Left lung (tissue), 14 donors: ENCODE measurements at places on chromosomes 1 and 21. TPM values are rescaled to one million over a fixed set of nuclear protein-coding genes. Genes with fewer than 3 reads are reported as not detected.

- DNase-seq, result no peak
Observed at GRCh38 chr1:53837646-53837923, 511 bp downstream of the NDC1 start.

- DNase-seq, result no peak
Observed at GRCh38 chr1:206962272-206962671, 8.0 kb downstream of the FCAMR start.

GRCh38 chr1:45802343-45803298 lies 791 bp upstream of the MAST2 start:
- peak; percentile 63 for DNase-seq

DNA sequence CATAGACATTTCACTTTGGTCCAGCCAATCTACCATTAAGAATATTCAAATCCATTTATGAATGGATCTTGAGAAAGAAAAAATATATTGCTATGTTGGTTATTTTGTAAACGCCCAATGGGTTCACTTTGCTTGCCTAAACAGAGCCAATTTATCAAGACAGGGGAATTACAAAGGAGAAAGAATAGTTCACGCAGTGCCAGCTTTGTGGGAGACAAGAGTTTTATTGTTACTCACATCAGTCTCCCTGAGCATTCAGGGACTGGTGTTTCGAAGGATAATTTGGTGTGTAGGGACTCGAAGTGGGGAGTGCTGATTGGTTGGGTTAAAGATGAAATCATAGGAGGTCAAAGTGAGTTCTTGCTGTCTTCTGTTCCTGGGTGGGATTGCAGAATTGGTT lies 135.3 kb downstream of the GABPA start:
- no peak for DNase-seq

The CELF3 gene
- total RNA-seq, result not detected

- no peak for DNase-seq
Observed at GRCh38 chr1:27538793-27539192, 48.8 kb upstream of the WASF2 start.

The GJB3 gene
- 2.0 TPM for total RNA-seq

DNA sequence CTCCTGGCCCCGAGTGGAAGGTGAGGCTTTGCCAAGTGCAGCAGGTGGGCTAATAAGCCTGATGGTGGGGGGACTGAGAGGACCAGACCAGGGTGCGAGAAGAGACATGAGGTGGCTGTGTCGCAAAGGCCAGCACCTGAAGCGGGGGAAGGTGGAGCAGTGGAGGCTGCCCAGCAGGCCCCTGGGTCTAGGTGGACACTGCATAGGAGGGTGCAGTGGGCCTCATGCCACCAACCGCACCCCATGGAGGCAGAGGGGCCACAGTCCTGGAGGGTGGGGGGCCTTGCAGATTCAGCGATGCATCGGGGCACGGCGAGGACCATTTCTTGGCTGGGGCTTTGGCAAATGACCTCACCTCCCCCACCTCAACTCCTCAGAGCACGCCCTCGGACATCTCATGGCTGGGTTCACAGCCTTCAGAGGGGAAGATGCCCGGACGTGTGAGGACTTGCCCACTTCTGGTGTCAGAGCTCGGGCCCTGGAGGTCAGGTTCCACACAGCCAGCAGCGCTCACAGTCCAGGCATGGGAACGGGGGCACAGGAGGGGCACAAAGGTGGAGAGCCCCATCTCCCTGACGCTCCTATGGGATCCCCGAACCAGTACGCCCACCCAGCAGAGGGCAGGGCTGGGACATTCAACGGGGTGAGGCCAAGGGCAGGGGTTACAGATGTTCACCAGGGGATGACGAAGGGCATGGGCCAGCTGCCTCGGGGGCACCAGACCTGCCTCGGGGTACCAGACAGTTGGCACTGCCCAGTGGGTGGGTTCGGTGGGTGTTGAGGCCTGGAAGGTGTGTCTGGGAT lies 35.4 kb downstream of the UBE2G2 start:
- DNase-seq, result no peak

GRCh38 chr1:202143768-202144401 lies 652 bp downstream of the ARL8A start:
- DNase-seq, result peak; percentile 66

DNA sequence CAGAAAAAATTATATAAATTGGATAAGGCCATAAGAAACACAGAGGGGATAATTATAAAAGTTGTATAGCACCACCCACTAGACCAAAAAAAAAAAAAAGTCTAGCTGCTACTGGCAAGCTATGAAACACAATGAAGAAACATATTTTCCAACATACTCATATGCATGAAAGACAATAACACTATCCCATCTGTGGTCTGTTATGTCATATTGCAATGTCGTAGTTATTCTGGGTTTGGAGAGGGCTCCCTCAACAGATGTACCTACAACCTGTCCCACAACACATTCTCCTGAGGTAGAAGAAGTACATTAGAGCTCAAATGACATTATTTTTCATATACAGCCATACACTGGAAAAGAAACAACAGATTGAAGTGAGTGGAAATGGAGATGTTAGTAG lies 517.6 kb upstream of the ADGRL4 start:
- no peak for DNase-seq

DNA sequence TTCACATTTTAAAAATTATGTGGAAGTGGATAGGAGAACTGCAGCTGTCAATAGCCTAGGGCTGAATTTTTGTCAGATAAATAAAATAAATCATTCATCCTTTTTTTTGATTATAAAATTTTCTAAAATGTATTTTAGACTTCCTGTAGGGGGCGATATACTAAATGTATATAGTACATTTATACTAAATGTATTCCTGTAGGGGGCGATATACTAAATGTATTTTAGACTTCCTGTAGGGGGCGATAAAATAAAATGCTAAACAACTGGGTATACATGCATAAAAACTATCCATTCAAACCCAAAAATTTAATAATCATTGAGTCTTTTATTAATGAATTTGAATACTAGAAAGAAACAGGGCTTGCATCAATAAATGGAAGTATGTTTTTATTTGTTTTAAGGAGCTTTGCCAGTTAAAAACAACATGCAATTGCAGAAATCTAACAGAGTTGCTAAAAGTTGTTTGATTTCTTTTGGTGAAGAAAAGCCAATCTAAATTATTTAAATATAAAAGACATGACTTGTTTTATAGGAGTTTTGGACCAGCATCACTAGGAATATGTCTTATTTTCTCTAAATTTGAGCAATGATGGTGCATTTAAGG lies 31.4 kb downstream of the CLCA1 start:
- no peak for DNase-seq

The ARF1 gene
- 455 TPM for total RNA-seq

DNA sequence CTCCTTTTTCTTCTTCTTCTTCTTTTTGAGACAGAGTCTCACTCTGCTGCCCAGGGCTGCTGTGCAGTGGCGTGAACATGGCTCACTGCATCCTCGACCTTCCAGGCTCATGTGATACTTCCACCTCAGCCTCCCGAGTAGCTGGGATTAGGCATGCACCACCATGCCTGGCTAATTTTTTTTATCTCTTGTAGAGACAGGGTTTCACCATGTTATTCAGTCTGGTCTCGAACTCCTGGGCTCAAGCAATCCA lies 13.0 kb upstream of the PADI1 start:
- DNase-seq, result no peak

GRCh38 chr1:233019778-233020325 lies 69.4 kb downstream of the NTPCR start:
- no peak for DNase-seq

DNA sequence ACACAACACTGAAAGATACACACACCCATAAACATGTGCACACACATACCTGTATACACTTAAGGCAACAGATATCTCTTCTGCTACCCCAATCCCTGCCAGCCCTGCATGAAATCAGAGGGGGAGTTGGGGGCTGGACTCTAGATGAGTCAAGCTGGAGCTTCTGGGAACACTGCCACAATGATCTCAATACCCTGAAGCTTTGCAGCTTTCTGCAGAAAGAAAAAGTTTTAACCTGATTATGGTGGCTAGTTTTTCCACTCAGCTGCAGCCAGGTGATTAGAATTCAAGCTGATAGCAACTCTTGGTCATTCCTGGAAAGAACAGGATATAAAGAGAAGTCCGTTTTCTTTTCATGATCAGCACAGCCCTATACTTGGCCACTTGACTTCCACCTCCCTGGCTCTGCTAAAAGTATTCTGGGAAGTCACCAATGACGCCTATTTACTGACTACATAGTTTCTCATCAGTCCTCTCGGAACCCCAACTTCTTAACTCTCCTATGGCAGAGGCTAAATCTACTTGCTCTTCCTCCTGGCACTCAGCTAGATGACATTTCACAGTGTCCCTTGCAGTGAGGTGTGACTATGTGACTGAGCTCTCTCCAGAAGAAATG lies 20.7 kb upstream of the DNASE2B start:
- no peak for DNase-seq

DNA sequence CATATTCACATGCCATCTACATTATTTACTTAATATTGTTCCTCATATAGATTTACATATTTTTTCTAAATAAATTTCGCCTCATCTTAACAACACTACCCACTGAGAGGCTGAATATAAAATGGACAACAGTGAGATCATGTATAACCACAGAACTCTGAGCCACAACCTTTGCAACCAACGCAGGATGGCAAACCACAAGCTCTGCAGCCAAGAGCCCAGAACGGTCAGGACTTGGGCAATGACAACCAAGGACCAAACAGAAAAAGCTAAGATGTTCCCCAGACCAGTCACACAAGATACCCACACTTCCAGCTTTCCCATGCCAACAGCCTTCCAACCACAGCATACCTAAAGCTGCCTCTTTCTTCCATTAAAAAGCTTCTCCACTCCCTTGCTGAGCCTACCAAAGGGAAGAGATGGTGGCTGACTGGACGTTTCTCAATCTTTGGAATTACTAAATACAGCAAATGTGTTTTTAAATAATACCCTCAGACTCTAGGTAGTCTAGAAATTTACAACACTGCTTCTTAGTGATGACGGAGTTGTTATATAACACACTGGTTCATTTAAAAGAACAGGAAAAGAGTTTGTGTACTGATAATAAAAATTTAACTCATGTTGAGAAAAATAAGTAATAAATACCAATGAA lies 117.9 kb downstream of the AKT3 start:
- no peak for DNase-seq

The B3GALT2 gene
- total RNA-seq, result 5.1 TPM

The ACTL8 gene
- not detected for total RNA-seq

The RHCE gene
- total RNA-seq, result 0.64 TPM

DNA sequence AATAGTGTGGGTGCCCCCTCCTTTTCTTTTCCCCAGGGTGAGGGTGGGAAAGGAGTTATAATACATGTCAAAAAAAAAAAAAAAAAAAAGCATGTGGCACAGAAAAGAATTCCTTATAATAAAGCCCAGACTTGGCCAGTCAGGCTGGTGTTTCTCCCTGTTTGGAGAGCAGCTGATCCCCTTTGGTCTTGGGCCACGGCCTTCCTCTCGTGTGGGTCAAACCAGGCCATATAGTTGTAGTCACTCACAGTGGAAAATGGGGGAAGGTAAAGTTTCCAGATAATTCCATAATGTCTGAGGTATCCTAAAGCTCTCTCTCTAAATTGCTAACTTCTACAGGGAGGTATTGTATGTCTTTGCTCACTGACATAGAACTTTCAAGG lies 22.0 kb downstream of the CLIC6 start:
- DNase-seq, result no peak

The ADGRB2 gene
- 6.4 TPM for total RNA-seq
